B cell (primary cell): ENCODE measurements at places on chromosomes 5 and 9.

- DNase-seq = peak; percentile 44
Observed at GRCh38 chr9:98099898-98100297, 19.1 kb downstream of the TRIM14 start.

GRCh38 chr5:155504606-155505005 is 491.1 kb downstream of the KIF4B start:
- DNase-seq = no peak

GRCh38 chr5:40385544-40385943 is 294.2 kb upstream of the PTGER4 start:
- DNase-seq = no peak

DNA sequence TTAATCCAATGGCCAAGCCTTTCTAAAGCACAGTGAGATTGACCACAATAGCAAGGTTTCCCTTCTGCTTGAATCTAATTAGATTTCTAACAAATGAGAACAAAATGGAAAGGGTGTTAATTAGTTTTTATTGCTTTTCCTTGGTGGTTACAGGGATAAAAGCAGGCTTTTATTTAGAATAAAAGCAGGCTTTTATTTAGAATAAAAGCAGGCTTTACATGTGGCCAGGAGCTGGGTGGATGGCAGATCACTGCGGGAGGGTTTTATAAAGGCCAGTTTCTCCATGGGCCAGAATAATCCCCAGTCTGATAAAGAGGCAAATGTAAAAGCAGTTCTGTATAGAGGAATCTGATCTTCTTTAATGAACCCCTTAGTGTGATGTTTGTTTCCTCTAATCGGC is 470.2 kb downstream of the TMEM232 start:
- DNase-seq = no peak

GRCh38 chr9:23447166-23447565 is 378.9 kb downstream of the ELAVL2 start:
- DNase-seq = no peak

- no peak for DNase-seq
Observed at GRCh38 chr5:125549322-125549911, 803.0 kb upstream of the ZNF608 start.

GRCh38 chr5:97545886-97546535 is 363.0 kb upstream of the RIOK2 start:
- no peak for DNase-seq

GRCh38 chr9:9614607-9615006 is 998.2 kb downstream of the PTPRD start:
- DNase-seq = no peak

GRCh38 chr9:114216976-114217375 is 61.6 kb downstream of the COL27A1 start:
- DNase-seq = no peak

DNA sequence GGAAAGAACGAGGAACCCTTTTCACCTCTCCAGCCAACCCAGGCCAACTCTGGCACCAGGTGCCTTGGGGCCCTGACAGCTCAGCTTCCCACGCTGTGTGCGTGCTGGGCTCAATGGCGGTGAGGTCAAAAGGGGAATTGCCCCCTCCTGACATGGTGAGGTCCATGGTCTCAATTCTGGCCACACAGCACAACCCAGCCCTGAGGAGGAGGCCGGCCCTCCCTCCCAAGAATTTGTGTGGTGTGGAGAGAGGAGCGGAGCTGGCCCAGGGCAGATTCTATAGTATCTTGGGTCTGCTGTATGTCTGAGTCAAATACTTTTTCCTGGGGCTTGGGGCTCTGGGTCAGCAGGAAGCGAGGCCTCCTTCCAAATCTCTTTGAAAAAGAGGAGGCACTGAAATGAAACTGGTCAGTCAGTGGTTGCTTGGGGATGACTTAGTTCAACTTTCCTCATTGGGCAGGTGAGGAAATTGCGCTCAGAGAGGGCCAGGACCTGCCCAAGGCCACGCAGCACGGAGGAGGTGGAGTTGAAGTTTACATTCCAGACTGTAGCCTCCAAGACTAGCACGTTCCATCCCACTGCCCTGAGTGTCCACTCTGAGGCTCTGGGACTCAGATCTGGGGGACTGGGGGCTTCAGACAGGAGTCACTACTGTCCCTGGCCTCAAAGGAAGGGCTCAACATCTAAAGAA is 15.6 kb downstream of the COL27A1 start:
- DNase-seq = no peak

DNA sequence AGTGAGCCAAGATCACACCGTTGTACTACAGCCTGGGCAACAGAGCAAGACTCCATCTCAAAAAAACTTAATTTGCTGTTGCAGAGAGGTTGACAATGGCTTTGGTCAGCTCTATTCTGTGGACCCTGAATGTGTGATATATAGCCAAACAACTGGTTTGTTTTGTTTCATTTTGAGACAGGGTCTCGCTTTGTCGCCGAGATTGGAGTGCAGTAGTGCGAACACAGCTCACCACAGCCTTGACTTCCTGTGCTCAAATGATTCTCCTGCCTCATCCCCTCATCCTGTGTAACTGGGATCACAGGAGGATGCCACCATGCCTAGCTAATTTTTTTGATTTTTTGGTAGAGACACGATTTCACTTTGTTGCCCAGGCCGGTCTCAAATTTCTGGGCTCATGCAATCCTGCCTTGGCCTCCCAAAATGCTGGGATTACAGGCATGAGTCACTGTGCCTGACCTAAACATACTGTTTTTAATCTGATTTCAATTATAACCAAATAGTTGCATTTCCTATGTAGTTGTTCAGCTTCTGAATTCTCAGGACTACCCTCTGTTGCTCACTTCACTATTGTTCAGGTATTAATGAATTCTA is 9.8 kb downstream of the RNF183 start:
- DNase-seq = no peak

- no peak for DNase-seq
Observed at GRCh38 chr9:108786901-108787689, 68.7 kb downstream of the ACTL7B start.

DNA sequence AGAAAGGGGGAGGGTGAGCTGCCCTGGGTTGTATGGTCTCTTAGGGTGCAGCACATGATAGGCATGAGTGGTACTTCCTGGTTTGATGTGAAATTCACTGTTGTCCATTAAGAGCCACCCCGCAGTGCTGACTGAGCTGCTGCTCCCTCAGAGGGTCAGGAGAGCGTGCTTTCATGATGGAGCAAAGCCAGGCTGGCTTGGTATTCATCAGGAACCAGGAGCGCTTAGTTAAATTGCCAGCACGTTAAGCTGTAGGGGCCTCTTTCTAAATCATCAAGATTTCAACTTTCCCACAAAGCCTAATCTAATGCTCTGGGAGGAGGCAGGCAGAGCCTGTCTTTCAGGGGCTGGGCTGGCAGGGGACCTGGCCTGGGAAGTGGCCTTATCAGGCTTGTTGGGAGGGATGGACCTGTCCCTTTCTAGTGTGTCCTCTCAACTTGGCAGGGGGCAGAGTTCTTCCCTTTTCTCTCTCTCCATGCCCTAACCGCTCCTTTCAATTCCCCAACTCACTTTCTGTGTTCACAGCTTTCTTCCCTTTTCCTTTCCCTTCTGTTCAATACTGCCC is 7.9 kb downstream of the CYSTM1 start:
- no peak for DNase-seq

- DNase-seq = no peak
Observed at GRCh38 chr9:119986713-119987112, 593.3 kb downstream of the CDK5RAP2 start.

DNA sequence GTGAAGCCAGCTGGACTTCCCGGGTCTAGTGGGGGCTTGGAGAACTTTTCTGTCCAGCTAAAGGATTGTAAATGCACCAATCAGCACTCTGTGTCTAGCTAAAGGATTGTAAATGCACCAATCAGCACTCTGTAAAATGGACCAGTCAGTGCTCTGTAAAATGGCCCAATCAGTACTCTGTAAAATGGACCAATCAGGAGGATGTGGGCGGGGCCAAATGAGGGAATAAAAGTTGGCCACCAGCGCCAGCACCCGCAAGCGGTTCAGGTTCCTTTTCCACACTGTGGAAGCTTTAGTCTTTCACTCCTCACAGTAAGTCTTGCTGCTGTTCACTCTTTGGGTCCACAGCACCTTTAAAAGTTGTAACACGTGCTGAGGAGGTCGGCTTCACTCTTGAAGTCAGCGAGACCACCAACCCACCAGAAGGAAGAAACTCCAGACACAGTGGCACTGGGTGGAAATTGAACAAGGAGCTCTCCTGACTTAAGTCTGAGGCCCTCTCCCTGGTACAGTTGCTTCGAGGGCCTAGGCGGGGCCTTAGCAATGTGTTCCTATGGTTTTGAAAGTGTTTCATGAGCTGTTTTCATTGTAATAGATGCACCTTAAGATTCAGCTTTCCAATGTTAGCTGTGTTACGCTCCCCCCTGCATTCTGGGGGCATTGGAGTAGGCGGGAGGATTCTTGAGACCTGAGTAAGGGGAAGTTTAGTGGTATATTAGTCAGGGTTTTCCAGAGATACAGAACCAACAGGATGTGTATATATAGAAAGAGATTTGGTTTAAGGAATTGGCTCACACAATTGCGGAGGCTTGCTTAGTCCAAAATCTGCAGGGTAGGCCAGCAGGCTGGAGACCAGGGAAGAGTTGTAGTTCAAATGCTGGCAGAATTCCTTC is 21.5 kb upstream of the MYO10 start:
- no peak for DNase-seq

GRCh38 chr5:123080215-123080614 is 8.8 kb upstream of the PRDM6 start:
- no peak for DNase-seq

DNA sequence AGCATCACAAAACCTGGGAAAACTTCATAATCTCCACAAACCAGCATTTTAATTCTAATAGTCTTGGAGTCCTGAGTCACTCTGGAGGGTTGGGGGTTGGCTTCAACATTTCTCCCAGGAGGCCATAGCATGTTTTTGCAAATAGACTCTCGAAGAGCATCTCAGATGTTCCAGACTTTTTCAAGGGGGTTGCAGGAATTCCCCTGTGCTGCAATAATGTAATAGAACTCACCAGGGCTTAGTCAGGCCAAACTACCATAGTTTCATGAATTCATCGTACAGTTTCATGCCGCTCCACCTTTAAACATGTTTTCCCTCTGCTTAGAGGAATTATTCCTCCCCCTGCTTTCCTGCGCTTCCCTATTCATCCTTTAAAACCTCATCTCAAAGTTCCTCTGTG is 499.5 kb upstream of the KLF4 start:
- DNase-seq = no peak

DNA sequence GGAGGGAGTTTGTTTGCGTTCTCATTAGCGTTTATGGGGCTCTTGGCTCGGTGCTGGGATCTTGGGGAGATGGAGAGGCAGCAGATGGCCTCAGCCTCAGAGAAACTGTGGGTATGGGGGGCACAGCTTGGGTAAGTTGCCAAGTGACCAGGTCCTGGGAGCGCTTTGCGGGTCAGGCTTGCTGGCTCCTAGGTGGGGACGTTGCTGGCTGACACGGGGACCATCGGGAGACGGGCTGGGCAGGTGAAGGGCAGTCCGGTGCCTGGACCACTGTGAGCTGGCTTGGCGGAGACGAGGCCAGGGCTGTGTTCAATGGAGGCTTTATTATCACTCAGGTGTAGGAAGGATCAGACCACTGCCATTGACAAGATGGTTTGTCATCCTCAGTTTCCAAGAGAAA is 30.0 kb downstream of the FGD3 start:
- DNase-seq = no peak

DNA sequence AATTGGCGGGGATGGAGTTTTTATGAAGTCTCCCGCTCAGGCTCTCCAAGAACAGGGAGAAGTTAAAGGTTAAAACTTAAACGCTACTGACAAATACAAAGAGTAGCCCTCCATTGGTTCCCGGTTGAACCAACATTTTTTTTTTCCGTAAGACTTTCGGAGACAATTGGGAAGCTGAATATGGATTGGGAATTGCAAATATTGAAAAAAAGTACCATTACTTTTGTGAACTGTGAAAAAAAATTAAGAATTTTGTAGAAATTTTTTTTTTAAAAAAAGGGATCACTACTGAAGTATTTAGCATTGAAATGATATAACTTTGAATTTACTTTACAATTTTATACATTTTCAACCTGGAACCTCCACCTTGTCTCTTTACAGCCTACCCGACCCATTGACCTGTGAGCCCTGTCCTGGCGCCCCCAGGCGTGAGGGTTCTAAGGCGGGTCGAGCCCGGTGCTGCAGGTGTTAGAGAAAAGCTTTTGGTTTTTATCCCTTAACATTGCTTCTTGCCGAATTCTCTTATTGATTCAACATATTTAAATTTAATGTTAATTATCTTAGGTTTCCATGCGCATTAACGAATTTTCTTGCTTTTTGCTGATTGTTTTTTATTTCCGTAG is 448 bp upstream of the ZNF782 start:
- no peak for DNase-seq
